ENCODE measurements at places on chromosomes 12 and 14.

DNA sequence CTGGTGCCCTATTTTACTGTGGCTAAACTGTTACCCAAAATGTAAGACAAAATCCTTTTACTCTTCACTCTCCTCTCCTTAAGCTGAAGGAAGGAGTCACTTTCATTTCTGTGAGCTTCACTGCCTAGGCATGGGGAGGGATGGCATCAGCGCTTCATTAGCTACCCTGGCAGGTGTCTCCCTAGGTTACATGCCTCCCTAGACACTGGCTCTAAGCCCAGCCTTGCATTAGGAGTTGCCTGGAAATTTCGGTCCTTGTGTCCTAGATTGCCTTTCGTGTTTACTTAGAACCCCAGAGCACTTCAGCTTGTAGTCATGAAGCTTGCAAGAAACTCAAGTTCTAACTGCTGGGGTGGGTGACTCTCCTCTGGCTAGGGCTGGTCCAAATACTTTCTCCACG is 520.5 kb upstream of the STXBP6 start:
- no peak for DNase-seq

DNA sequence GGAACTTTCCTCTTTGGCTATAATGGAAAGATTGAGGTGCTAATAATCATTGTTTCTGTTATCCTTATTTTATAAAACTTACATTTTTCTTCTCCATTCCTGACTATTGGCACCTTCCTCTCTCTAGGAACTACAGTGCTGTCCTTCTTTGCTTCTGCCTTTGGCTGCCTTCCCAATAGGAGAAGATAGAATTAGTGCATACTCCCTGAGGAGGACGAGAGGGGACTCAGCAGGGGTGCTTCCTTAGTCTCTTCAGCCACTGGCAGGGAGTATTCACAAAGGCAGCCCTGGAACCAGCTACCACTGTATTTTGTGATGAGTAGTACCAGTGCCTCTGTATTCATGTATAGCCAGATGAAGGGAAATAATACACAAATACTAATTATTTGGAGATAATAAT is 208.5 kb downstream of the FOXG1 start:
- no peak for DNase-seq

DNA sequence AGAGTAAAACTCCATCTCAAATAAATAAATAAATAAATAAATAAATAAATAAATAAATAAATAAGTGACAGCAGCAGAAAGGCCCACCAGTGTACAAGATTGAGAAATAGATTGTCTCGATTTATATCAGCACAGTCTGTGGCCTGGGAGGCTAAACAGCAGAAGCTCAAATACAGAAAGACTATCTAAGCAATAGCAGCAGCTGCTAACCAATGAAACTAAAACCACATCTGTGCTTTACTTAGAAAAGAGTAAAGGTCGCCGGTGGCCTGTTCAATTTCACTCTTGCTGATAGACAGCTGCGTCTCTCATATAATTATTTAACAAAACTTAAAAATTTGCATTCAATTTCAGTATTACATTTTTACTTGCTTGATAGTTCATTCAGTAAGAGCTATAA is 325.7 kb downstream of the CEP128 start:
- peak; percentile 6 for DNase-seq

- no peak for DNase-seq
These were observed 130.3 kb downstream of the DAD1 start for GRCh38 chr14:22458737-22459136.

- no peak for DNase-seq
These were observed 242.9 kb downstream of the GLT1D1 start for GRCh38 chr12:129096184-129096583.

DNA sequence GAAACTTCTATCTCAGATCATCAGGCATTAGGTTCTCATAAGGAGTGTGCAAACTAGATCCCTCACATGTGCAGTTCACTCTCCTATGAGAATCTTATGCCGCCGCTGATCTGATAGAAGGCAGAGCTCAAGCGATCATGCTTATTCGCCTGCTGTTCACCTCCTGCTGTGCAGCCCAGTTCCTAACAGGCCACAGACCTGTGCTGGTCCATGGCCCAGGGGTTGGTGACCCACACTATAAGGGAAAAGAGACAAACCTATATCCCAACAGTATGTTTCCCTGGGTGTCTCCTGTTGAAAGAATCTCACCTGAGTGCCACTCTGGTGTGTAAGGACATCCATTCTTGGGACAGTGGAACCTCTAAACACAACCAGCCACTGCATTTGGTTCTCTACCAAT is 186.3 kb downstream of the RIMBP2 start:
- no peak for DNase-seq

- DNase-seq, result peak; percentile 19
These were observed at the start of gene TRHDE for GRCh38 chr12:72272091-72272661. Gene TRHDE, plus strand, starts transcription at chr12:72272370. Its CDS starts 274 bp downstream, at chr12:72272644.

DNA sequence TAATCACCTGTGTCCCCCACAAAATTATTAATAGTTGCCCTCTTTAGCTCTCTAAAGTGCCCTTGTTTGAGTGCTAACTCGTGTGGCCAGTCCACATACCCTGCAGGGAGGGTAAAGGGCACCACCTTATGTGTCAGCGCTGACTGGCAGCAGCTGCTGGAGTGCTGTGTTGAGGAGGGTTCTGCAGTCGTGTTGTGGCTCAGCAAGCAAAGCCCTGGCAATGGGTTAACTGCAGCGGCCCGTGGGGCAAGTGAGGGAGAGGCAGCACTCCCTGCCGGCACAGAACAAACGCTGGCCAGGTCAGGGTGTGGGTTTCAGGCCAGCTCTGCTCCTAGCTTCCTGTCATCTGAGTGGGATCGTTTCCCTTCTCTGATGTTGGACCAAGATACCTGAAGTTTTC is 369.8 kb downstream of the CACNA1C start:
- no peak for DNase-seq

DNA sequence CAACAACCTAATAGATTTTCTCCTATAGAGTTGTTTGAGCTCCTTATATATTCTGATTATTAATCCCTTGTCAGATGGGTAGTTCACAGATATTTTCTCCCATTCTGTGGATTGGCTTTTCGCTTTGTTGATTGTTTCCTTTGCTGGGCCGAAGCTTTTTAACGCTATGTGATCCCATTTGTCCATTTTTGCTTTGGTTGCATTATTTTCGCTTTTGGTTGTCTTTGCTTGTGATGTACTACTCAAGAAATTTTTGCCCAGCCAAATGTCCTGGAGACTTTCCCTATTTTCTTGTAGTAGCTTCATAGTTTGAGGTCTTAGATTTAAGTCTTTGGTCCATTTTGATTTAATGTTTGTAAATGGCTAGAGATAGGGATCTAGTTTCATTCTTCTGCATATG is 258.4 kb upstream of the FAR2 start:
- DNase-seq, result no peak

DNA sequence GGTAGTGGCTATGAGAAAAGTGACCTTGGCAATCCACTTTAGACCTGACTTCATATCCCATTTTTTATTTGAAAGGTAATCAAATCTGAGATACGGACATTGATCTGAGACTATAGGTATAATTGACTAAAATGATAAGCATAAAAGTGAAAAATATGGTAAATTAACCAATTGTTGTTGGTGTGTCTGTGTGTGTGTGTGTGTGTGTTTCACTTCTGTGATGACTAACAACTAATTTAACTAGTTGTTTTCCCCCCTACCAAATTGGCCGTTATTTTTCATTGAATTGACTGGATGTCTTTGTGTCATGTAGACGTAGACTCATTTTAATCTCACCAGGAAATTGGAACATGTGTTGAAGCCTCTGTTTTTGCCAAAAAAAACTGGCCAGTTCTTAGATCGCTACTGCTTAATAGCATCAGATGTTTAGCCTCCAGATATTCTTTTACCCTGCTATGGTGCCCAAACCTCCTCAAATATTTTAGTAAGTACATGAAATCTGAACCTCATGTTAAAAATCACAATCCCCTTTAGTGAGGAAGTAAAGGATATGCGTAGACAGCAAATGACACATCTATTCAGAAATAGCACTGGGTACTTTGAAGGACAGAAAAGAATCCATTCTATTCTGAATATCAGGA is 395.0 kb downstream of the EGLN3 start:
- DNase-seq, result no peak

DNA sequence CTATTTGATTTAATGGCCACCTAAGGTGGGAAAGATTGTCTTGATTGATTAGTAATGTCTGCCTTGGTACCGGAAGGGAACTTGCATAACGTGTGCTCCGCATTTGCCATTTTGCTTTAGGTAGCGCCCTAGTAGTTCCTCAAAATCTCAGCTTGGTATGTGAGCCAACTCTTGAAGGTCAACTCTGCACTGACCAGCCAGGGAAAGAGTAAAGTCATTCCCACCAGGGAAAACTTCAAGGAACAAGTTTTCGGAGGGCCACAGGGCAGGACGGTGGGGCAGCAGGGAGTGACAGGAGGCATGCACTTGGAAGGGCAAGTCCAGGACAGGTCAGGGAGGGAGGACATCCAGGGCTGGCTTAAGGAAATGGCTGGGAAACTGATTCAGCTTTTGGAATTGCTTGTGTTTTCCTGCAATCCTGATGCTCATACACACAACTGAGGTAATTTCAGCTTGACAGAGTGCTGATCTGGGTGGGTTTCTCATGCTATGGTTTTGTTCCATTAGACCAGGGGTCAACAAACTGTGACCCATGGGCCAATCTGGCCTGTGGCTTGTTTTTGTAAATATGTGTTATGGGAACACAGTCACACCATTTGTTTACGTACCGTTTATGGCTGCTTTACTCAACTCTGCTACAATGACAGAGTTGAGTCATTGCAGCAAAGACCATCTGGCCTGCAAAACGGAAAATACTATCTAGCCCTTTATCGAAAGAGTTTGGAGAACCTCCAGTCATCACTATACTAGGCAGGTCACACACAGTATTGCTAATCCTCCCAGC is 184.5 kb downstream of the RBM19 start:
- DNase-seq, result no peak

DNA sequence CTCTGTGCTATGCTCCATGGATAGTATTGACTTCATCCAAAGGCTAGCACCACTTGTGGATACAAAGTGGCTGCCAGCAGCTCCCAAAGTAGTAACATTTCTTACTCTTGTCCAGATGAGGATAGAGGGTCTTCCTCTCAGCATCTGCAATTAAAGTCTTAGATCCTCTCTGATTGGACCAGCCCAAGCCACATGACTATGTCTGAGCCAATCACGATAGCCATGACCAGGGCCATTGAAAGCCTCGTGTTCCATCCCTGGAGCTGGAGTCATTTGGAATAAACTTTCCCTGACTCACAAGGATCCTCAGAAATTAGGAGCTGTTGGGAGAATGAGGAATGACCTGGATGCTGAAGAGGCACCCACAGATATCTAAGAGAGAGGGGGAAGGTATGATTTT is 28.5 kb upstream of the SLC24A4 start:
- no peak for DNase-seq

- DNase-seq, result no peak
These were observed 389.7 kb upstream of the FAR2 start for GRCh38 chr12:28759333-28759732.

GRCh38 chr14:90781344-90781761 is 34.9 kb downstream of the TTC7B start:
- DNase-seq, result no peak

DNA sequence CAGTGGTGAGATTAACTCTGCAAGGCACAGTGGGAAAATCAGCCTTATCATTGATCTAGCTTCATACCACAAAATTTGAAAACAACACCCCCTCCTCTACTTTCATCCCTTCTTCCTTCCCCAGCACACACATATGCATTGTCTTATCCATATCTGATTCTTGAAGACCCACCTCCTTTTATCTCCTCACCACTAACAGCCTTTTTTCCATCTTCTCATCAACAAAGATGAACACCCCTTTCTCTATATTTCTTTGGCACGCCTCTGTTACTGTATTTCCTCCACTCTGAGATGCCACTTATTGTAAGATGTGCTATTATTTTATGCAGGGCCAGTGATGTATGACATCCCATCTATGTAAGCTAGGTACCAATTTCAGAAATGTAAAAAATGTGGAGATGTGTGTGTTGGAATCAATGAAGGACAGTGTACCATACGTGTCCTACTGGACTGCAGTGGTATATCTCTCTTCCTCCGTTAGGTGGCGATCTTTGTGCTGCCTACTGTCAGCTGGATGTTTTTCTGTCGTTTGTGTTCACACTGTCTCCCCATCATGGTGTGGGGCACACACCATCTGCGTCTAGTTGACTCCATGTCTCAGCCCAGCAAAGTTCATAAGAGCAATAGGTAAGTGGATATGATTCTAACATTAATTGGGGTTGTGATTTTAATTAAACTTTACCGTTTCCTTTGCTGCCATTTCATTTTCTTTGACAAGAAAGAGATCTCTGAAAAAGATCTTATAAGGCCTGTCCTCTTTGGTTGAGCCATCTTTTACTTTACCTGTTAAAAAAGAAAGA is 24.0 kb downstream of the CCDC38 start:
- peak; percentile 45 for DNase-seq

DNA sequence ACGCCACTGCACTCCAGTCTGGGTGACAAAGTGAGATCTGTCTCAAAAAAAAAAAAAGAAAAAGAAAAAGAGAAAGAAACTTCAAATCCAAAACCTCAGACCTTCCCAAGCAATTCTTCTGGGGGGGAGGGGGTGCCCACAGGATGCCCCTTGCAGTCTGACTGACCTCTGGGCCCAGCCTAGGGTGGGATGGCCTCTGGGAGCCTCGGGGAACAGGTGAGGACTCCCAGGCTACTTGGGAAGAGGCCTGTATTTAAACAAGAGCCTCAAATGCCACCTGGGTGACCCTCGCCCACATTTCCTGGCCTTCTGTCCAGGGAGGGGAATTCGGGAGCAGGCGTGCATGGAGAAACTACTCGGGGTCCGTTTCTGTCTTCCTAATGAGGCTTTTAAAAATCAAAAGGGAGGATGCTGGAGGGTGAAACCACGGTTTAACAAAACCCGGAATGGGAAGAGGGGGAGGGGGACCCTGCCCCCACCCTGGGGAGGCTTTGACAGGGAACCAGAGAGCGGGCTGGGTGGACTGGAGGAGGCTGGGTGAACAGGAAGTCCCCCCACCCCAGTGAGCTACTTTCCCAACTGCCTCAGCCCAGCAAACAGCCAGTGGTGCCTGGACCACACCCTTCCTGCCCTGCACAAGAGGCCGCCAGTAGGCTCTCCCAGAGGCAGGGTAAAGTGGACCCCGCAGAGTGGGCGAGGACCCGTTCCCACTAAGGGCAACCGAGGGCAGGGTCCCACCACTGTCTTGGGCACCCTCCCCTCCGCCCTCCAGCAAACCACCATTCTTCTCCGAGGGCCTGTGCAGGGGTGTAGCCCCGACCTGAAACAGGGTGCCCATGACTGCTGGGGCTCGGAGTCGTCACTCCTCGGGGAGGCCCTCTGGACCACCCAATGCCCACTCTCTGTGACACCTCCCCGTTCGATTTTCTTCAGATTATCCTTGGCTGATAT is 1.5 kb upstream of the FBRSL1 start:
- no peak for DNase-seq

- DNase-seq, result no peak
These were observed 20.3 kb downstream of the MTA1 start for GRCh38 chr14:105439710-105440553.

DNA sequence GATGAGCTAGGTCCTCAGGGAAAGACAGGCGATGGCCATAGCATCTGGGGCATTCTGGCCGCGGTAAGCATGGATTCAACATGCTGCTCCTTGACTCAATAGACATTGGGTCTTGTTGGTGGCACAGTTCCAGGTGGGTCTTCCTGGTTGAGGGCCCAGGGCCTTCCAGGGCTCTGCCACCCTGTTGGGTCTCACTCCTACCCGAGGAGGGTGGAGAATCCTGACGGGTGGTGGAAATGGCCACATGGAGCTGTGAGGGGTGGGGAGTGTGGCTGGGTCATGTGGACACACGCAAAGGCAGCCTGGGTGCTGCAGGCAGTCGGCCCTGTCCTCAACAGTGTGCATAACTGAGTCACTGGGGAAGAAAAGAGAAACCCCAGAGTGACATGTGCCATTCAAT is 148.1 kb downstream of the KIF26A start:
- no peak for DNase-seq
